Dermis blood vessel endothelial cell (primary cell): ENCODE measurements at places on chromosomes 5 and 9. TPM values are rescaled to one million over a fixed set of nuclear protein-coding genes. Genes with fewer than 3 reads are reported as not detected.
A peak's percentile ranks its signal among the peaks of the same experiment; 100 is the strongest.

LECT2 gene
- total RNA-seq = not detected in 2 replicates

ZDHHC11 gene
- 0.33 and 1.7 TPM in 2 replicates for total RNA-seq

DNA sequence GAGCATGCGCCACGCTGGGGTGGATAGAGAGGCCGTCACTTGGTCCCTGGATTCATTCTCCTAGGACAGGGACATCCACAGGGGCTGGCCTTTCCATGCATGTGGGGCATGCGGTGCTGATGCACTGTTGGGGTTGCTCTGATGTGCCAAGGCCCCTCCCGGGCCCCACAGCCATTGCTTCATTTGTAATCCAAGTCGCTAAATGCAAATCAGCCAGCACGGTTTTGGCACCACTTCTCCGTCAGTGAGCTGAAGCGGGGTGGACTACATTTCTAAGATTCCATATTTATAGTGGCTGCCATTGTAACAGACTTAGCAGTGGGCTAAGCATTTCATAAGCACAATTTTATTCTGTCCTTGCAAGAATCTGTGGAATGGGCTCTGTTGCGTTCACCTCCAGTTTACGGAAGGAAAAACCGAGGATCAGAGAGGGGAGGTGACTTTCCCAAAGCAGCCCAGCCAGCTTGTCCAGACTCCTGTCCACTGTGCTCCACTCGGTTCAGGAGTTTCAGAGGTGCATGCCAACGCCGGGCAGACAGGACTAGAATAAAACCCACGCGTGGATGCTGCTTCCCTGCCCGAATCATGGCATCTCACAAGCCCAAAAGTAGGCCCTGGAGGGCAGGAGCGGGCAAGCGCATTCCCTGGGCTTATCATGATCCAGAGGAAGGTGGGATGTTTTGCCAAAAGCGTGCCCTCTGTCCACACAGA lies 102.6 kb upstream of the COL5A1 start:
- no peak for DNase-seq

GRCh38 chr5:74201334-74202081 lies 439.0 kb downstream of the ENC1 start:
- peak; percentile 80 for DNase-seq

DNA sequence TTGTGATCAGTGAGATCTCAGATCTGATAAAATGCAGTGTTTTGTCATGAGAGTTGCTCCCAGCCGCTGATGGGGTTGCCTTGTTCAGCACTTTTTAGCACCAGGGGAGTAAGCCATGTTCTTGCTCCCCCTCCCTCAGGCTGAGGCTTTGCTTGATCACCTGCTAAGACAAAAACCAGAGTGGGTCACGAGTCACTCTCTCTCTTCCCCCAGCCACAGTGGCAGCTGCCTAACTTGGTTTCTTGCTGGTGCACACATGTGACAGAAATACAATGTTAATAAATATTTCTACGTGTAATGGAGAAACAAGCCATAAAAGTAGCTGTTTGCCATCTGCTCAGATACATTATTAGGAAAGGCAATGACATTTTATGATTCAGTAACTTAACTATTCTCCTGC lies 212.4 kb upstream of the DMRT1 start:
- DNase-seq = no peak

DNA sequence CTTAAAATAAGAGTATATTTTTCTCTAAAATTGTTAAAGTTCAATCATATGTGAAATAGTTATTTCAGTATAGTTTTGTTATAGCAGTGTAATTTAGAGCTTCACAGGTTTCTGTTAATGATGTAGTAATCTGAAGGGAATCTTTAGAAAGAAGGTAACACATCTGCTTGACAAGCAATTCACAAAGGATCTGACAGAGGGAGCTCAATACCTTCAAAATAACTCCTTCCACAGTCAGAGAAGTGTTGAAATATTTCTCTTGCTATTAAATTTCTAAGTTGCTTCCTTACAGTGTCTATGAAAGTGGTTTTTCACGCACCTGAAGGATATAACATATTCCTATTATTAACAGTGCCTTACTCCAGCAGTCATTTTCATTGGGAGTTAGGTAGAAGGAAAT lies 44.9 kb downstream of the SLC25A51 start:
- DNase-seq = peak; percentile 26

GRCh38 chr5:36658038-36658756 lies 51.8 kb downstream of the SLC1A3 start:
- DNase-seq = no peak

DNA sequence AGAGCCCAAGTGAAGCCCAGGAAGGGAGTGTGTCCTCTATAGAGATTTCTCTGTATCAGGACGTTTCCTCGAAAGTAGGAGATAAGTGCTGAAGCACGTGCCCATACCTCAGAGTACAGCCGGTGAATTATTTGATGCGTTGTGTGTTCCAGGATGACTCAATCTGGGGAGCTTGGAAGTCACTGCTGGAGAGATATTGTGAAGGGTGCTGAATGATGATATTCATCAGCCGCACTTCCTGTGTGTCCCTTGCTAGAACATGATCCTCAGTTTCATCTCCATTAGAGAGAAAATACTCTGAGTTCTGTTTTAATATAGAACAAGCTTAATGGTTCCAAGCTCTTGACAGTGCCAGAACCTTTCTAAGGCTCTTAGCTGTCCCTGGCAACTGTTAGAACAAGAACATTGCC lies 402.3 kb upstream of the ADAMTSL1 start:
- no peak for DNase-seq

- DNase-seq = peak; percentile 44
These were observed 2.1 kb downstream of the FBXW2 start for GRCh38 chr9:120791161-120791560.
